NB4 (cell line): ENCODE measurements at places on chromosomes 3 and 15.
A peak's percentile ranks its signal among the peaks of the same experiment; 100 is the strongest.

DNA sequence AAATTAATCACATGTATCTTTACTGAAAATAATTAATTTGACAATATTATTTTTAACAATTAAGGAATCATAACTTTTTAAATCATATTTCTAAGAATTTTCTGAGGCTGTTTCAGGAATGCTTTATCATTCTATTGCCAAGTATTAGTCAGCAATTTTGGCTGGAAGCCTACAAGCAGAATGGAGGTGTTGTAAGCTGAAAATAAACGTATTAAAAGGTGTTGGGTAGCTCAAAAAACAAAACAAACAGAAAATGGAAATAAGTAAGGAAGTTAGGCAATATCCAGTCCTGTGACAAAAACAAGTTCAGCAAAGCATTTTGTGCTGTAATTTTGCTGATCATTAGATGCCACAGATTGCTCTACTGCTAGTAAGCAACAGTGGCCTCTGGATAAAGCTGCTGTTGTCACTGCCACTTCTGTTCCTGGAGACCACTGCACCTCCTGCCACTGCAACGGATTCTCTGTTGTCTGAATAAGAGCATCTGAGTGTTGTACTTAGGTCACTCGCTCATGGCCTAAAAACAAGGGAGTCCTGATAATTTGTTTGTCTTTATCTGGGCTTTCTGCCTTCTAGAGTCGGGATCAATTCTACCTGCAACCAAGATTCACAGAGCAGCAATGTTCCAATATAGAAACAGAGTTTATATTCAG lies 63.5 kb upstream of the SLITRK3 start:
- no peak for DNase-seq

DNA sequence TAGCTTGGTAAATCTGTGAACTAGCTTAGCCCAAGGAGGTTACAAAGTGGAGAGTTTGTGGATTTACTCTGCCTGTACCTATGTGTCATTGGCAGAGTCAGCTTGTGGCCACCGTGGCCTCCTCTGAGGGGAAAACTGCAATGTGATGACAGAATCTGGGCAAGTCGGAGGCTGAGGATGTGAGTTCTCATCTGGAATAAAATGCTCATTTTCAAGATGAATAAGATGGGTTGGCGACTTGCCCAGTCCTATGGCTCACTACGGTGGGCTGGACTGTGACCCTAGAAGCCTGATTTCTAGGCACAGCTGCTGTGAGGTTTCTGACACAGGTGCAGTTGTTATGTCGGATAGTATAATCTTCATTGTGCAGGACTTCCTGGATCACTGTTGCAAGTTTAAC lies 83.7 kb downstream of the ETV5 start:
- DNase-seq: no peak

GRCh38 chr3:107315141-107315540 lies 62.1 kb upstream of the CCDC54 start:
- no peak for DNase-seq

- no peak for DNase-seq
Observed at GRCh38 chr3:4880850-4881249, 98.4 kb upstream of the BHLHE40 start.

- DNase-seq: no peak
Observed at GRCh38 chr15:89112341-89112971, 24.2 kb downstream of the ABHD2 start.

DNA sequence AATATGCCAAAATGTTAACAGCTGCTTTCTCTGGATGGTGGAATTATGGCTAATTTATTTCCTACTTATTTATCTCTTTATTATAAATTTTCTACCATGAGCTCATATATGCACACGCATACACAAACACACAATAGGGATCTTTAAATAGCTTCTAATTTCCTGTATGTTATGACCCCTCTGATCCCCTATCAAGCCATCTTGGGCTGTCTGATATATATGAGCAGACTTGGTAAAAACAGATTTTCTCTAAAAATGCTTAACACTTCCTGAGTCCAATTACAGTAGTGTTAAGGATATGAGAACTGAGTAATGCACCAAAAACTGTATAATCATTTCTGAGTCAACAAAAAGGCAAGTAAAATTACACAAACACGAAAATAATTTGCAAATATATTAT lies 52.0 kb upstream of the LMOD3 start:
- DNase-seq: no peak

DNA sequence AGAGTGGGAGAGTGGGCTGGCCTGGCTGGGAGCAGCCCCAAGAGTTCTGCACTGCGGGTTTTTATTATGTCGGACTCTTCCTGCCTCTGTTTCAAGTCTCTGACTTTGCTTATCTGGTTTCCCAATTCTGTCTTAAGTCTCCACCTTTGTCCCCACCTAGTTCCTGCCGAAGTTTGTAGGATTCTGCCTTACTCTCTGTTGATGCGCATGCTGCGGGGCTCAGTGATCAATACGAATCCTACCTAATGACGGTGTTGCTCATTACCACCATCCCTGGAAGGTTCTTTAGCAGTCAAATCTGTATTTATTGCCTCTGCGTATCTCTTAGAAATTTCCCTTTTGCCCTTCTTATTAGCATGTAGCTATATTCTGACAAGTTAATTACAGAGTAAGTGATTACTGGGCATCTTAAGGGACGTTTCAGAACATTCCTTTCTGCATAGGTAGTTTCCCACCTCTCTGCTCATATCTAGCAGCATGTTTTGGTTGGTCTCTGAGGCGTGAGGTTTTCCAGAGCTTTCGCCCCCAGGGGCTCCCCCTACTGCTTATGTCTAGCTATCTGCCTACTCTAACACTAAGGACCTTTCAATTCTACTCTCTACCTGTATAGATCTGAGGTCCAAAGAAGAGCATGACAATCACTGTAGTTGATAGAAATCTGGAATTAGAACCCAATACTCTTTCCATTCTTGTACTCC lies 236.0 kb upstream of the EIF1B start:
- peak; percentile 6 for DNase-seq
